Hippocampal formation (tissue), 2 donors: ENCODE measurements at places on chromosomes 11 and 22.

GRCh38 chr11:114738954-114739353 lies 60.6 kb downstream of the NXPE2 start:
- peak; percentile 2 for DNase-seq

- no peak for DNase-seq
Observed at GRCh38 chr11:57069942-57070341, 81.2 kb downstream of the OR5AK2 start.

DNA sequence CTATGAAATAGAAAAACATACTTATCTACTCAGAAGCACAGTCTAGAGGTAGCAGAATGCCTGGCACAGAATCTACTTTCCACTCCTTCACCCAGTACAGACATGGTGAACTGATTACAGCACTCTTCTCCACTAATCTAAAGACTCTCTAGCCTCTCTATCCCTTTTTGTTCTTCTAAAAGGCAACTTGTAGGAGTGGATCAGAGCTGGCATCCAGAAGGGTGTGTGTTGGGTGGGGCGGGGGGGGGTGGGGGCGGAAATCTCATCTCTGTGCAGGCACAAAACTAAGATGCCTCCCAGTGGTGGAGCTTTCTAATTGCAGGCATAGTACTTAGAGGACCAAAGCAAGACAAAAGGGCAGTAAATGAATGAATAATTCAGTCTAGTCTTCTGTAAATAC lies 11.5 kb upstream of the EMID1 start:
- DNase-seq: no peak

DNA sequence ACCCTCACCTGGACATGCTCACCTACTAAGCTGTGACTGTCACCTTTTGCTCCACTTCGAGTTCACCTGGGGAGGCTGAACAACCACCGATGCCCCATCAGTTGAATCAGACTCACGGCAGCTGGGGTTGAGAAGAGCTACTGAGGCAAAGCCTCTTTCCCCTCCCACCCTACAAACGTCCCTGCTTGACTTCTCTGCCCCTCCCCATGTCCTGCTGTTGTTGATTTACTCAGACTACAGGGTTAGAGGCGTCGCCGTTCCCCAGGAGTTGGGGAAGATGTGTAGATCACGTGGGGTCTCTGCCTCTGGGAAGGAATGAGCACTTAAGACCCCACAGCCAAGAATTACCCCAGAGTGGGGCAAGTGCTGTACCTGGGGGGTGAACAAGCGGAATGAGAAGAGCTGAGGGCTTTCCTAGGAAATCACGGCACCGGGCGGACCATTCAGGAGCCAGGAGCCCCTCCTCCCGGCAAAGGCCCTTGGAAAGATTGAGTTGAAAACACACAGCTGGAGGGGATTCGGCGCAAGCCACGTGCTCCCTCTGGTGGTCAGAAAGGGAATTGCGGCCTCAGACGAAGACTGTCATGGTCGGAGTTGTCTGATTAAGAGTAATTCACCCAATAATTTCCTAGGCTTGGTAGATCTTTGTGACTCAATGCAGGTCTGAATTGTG lies 7.0 kb downstream of the FXYD2 start:
- peak; percentile 69 for DNase-seq

GRCh38 chr11:93606721-93607120 lies 54.8 kb upstream of the CEP295 start:
- no peak for DNase-seq

DNA sequence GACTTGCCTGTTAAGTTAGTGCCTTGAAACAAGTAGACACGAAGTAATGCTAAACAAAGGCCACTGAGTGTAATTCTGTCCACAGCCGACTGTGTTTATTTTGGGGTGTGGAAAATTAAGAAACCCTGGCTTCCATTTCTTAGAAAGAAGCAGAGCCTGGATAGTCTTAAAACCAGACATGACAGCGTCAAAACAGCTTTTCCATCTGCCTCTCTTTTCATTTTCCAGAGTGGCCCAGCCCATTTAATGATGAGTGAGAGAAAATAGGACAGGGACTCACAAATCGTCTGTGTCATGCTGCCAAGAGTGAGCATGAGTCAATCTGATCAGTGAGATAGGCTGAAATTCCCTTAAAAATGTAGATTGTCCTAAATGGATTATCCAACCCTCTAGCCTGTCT lies 485.9 kb downstream of the JRKL start:
- no peak for DNase-seq

DNA sequence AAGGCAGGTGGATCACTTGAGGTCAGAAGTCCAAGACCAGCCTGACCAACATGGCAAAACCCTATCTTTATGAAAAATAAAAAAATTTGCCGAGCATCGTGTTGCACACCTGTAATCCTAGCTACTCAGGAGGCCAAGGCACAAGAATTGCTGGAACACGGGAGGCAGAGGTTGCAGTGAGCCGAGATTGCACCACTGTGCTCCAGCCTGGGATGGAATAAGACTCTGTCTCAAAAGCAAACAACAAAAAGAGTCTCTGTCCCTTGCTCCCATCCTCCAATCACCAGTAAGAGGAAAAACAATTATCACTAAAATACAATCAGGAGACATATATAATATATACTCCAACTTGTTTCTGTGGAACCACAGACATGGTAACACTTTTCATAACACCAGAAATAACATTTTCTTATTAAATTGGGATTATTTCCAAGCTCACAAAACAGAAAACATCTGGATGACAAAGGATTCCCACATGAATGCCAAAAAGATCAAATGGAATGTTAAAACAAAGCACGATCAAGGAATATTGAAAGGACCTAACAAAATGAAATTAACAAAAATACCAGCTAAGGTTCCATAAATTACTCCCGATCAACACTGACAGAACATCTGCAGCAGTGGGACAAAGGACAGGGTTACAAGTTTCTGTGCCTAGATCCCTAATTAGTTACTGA lies 15.2 kb downstream of the FCHSD2 start:
- DNase-seq: no peak

GRCh38 chr11:110174645-110175310 lies 81.6 kb downstream of the ZC3H12C start:
- no peak for DNase-seq

DNA sequence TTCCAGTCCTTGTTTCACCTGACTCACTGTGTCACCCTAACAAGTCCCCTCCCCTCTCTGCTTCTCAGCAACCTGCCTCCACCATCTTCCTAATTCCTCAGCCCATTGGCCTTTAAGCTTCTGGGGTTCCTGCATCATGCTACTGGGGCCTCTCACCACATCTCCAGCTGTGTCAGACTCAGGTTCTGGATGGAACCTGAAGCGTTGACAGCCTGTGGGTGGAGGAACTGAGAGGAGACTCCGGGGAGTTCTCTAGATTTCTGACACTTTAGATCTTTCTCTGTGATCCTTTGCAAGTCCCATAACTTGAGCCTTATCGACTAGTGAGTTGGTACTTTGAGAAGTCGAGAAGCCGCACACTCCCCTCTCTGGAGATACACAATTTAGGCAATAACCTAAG lies 11.6 kb upstream of the SLC5A1 start:
- no peak for DNase-seq

DNA sequence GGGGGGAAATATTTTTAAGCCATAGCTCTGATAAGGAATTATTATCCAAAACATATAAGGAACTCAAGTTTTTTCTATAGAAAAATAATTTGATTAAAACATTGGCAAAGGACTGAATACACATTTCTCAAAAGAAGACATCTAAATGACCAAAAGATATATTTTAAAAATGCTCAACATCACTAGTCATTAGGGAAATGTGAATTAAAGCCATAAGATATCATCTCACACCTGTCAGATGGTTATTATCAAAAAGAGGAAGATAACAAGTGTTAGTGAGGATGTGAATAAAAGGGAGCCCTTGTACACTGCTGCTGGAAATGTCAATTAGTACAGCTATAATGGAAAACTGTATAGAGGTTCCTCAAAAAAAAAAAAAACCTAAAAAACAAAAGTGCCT lies 425.0 kb downstream of the DYNC2H1 start:
- no peak for DNase-seq

GRCh38 chr11:128301756-128302155 lies 285.6 kb downstream of the ETS1 start:
- DNase-seq: no peak

- no peak for DNase-seq
Observed at GRCh38 chr22:28230671-28231070, 311.6 kb upstream of the PITPNB start.

- DNase-seq: no peak
Observed at GRCh38 chr22:20810645-20811044, 36.7 kb downstream of the SERPIND1 start.

DNA sequence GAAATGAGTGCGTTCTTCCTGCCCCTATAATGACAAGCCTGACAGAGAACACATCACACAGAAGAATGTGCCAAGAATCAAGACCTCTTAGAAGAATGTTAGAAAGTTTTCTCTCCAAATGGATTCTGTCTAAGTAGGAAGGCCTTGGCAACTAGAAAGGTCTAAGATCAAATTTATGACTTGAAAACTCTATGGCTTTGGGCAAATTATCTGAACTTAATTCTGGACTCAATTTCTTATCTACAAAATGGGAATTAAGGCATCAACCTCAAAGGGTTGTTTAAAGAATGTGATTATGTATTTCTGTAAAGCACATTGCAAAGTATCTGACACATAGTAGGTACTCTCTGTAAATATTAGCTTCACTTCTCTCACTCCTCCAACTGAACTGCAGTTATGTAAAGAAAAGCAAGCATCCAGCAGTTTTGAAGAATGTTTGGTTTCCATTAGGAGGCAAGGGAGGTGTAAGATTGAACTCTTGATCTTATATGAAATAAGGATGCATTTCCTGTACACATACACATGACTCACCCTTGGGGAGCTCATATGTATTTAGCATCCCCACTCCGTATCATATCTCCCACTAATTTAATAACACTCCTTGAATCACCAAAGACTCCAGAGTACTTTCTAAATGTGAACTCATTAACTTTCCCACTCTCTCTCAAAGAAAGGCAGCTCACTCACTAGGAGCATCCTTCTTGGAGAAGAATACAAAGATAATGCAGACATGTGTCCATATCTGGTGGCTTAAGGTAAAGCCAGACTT lies 77.6 kb downstream of the ETS1 start:
- DNase-seq: no peak

- DNase-seq: no peak
Observed at GRCh38 chr11:87545858-87546257, 508.1 kb downstream of the TMEM135 start.

GRCh38 chr11:117908109-117908895 lies 20.9 kb downstream of the TMPRSS13 start:
- no peak for DNase-seq

- no peak for DNase-seq
Observed at GRCh38 chr22:45580726-45581381, 78.2 kb downstream of the FBLN1 start.

DNA sequence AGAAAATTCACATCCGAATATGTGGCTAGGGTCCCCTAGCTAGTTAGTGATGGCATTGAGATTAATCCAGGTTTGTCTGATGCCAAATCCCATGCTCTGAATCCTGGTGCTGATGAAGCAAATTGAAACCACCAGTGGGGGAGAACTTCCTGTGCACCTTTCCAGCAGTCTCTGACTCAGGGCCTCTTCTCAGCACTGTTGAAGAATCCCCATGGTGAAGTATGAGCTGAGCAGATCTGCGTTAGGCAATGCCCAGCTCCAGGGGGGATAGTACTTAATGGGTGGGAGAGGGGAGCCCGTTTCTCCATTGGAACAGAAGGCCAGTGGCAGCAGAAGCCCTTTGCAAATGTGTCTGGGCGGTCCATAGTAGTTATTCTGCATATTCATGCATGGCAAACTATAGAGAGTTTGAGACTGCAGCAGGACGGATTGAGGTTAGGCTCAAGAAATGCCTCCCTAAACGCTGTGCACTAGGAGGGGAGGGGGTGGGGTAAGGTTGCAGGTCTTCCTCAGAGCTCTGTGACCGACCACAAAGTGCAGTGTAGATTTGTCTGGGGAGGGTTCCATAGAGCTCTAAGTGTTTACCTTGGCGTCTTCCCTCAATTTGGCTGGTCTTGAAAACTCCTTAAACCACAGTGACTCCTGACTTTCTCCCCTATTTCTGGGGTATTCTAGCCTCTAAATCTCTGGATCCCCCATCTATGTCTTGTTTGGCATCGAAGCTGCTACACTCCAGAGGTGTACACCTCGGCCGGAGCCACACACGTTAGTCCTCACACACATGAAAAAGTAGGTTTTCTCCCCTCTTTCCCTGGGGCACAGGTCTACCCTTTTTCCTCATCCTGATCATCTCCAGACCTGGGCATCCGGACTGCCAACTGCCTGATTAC lies 4.8 kb downstream of the POU2F3 start:
- DNase-seq: no peak

GRCh38 chr22:42595434-42595833 lies 19.2 kb downstream of the POLDIP3 start:
- DNase-seq: no peak
